NCI-H345 (cell line): ENCODE measurements at places on chromosomes 5 and 9.

DNA sequence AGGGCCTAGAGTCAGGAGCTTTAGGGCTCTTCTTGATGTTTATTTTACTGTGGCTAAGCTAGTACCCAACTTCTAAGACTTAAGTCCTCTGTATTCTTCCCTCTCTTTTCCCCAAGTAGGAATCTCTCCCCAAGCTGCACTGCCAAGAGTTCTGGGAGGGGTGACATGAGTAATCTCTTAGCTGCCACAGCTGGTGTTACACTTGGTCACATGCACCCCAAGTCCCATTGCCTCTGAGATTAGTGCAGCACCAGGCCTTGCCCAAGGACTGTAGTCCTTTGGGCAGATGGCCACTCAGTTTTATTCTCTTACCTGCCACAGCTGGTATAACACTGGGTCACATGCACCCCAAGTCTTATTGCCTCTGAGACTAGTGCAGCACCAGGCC, 114.7 kb upstream of the RIOK2 start:
- DNase-seq: no peak

DNA sequence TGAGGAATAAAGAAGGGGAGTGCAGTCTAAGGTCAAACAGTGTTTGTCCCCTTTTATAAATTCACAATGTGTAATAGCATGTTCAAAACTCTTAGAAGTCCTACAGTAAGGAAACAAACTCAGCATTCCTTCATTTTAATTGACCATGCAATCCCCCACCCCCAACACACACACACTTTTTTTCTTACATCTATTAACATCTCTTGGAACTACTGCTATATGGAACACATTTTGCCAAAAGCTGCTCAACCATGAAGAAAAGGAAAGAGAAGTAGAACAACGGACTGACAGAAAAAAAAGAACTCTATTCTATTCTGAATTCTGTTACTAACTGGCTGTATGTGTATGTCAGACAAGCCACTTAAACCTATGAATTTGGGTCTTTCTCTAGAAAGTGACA, 2.8 kb upstream of the CTNNAL1 start:
- no peak for DNase-seq

- DNase-seq: no peak
Measured at GRCh38 chr5:89968958-89969381, 440.6 kb downstream of the CETN3 start.

GRCh38 chr5:176674799-176675198, 27.5 kb downstream of the TSPAN17 start:
- no peak for DNase-seq

- DNase-seq: peak; percentile 98
Measured at GRCh38 chr9:34620061-34620994, at the start of gene DCTN3. DCTN3 (minus strand) TSS chr9:34620495; CDS start chr9:34620464, 31 bp downstream.

DNA sequence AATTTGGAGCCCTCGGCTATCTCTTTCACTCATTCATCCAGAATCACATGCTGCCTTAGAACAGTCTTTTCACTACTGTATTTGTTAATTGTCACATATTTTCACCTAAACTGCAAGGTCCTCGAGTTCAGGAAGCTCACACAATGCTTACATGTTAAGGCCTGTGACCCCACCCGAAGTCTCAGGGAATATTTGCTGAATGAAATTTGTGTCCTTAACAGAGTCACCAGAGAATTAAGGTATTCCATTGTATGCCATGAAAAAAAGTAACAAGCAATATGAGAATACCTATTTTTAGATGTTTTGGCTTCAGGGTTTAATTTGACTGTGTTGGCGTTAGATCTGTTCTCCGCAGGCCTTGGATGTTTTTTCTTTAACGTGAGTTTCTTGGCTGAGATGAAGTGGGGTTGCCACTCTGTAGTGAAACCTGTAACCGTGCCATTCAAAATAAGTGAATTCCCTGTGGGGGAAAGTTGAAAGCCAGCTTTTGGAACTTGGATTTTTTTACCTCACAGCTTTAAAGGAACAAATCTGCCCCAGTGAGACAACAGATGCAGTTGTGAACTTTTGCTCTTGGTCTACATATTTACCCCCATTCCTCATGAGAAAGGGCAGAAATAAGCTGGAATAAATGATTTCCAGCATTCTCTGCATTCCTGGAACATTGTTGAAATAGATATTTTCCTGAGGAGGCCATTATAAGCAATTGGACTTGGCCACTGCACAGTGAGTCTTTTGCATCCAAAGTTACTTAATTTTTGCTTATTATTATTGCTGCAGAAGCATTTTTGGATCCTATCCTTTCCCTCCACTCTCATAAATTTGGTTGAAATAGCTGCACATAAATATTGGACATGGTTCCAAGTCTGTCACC, 35.9 kb upstream of the FBP1 start:
- DNase-seq: no peak

GRCh38 chr5:39201160-39201780, 18.1 kb downstream of the FYB1 start:
- DNase-seq: no peak

- DNase-seq: no peak
Measured at GRCh38 chr9:8781458-8781857, 981.9 kb upstream of the DMAC1 start.

GRCh38 chr5:180718810-180719453, 20.9 kb downstream of the OR2Y1 start:
- DNase-seq: peak; percentile 60

DNA sequence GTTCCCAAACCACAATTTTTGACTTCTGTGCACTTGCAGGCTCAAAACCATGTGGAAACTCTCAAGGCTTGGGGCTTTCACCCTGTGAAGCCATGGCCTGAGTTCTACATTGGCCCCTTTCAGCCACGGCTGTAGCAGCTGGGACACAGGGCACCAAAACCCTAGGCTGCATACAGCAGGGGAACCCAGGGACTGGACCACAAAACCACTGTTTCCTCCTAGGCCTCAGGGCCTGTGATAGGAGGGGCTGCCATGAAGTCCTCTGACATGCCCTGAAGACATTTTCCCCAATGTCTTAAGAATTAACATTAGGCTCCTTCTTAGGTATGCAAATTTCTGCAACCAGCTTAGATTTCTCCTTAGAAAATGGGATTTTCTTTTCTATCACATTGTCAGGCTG, 312.1 kb upstream of the TUSC1 start:
- DNase-seq: no peak

DNA sequence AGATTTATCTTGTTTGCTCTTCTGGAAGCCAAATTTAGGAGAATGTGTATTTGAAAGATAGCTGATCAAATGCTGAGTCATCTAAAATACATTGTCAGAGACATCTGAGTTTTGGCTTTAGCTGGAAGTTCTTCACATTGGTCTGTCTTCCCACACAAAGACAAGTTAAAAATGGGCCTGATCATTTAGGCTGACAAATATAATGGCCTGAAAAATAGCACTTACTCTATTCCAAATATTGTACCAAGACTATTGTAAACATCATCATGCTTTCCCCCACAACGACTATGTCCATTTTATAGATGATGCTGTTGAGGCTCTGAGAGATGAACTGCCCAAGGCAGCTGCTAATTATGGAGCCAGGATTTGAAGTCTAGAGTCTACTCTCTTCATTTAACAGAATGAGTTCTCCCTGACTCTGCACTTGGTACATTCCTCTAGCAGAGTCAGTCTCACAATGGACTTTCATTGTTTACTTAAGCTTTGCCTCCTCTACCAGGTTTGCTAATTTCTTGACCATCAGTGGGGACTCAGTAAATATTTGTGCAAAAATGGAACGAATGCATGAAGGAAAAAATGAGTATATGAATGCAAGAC, 619.4 kb upstream of the KLF4 start:
- no peak for DNase-seq

DNA sequence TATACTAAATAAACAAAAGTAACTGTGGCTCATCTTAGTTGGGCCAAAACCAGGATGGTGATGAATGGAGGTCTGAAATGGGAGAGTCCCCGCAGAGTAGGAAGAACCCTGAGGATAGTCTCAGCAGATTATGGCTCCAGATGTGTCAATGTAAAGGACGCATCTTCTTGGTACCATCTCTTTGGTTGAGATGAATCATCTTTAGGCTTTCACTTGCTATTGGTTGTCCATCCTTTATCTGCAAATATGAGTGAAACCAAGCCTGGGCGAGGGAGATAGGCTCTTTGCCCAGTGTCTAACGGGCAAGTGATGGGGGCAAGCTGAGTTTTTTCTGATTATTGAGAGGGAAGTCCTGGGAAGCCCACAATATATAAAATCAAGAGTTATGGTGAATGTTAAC, 19.4 kb upstream of the LCP2 start:
- no peak for DNase-seq

DNA sequence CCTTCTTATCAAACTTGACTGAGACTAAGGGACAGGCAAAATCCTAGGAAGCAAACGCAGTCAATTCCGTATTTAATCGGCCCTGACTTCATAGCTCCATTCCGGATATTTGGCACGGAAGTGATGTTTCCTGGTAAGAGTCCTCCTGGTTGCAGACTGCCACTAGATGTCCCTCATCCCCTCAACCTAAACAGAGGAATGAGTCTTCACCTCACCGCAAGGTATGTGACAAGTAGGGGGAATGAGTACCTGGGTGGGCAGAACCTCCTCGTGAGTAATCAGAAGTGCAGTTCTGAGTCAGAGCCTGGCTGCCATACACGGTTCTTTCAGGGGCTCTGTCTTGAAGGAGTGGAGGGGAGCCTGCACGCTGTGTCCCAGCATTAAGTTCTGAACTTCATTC, 173.6 kb downstream of the MUSK start:
- no peak for DNase-seq

- DNase-seq: no peak
Measured at GRCh38 chr5:53219174-53219573, 109.6 kb upstream of the MOCS2 start.

DNA sequence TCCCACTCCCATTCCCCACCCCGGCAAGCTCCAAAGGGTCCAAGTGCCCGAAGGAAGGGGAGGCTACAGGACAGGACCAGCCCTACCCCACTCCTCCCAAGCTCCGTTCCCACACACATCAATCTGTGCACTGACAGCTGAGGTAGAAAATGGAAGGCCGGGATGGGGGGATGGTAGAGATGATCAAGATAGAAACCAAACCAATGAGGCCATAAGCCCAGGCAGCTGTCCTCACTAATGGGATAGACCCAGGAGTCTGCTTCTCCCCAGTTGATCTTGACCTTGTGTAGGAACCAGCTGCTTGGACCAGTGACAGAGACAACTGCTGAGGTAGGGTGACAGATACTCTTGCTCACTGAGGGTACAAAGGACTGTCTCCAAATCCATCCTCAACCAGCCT, 38.6 kb downstream of the B4GALT1 start:
- no peak for DNase-seq

GRCh38 chr9:69605406-69605805, 66.8 kb downstream of the APBA1 start:
- DNase-seq: peak; percentile 20

DNA sequence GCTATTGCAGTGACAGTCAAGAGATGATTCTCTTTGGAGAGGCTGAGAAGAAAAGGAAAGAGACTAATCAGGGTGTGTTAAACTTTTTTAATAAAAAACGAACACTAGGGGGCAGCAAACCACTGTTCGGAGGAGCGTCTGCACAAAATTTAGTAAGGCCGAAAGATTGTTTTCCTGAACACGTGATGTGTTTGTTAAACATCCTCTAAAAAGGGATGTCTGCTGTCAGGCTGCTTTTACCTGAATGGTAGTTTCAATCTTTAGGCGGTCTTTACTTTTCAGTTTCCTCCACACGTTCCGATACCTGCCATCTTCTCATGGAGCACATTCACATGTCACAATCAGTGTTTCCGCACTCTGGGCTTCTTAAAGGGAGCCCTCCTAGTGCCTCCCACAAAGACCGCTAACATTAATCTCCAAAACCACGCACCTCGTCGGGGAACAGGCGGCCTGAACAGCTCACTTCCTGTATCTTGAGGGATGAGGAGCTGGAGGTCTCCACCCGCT, 125.2 kb downstream of the GPBP1 start:
- peak; percentile 70 for DNase-seq

DNA sequence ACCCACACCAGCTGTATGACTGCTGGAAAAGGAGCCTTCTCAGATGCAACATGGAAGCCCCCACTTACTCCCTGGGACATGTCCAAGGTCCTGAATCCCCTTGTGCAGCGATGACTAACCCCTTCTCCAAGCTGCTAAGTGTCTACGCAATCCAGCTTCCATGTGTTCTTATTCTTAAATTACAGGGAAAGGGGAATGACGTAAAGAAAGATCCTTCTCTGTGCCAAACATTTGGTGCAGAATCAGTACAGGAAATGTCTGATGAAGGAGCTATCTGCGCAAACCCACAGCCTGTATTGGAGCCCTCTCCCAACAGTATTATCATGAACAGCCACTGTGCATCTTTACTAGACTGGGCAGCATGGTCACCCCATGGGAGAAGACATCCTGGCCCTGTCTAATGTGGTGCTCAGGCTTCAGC, 183.2 kb downstream of the FRMD3 start:
- DNase-seq: no peak

- DNase-seq: no peak
Measured at GRCh38 chr9:137277329-137278041, at the start of gene TOR4A. TOR4A (plus strand) TSS chr9:137277726; CDS start chr9:137278690, 964 bp downstream.

- DNase-seq: no peak
Measured at GRCh38 chr5:93571114-93571949, 9.7 kb downstream of the NR2F1-AS1 start.

DNA sequence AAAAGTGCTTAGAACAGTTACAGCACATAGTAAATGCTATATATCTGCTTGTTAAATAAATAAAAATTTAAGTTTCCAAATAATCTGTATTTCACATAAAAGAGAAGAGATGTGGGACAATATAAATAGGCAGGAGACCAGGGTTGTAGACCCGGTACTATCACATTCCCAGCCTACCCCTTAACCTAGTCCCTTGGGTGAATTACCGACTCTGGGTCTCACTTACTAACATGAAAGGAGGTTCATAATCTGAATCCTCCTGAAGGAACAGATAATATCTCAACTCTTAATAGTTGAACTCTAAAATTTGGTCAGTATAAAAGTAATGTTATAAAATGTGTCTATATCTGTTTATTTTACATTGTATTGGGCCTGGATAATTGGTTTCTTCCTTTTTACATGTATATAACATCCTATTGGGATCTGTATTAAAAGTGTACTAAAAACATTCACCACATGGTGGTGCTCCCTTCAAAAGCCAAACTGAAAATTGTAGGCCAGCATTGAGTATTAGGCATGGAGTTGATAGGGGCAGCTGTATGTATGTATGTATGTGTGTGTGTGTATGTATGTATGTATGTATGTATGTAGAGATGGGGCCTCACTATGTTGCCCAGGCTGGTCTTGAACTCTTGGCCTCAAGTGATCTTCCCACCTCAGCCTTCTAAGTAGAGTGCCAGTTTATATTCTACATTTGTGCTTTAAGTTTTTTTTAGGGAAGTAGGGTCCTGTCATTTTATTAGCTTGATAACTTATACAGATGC, 64.2 kb upstream of the ABL1 start:
- peak; percentile 27 for DNase-seq

- DNase-seq: no peak
Measured at GRCh38 chr5:133220851-133221674, 169.2 kb downstream of the HSPA4 start.

- DNase-seq: no peak
Measured at GRCh38 chr5:168471785-168472184, 14.5 kb upstream of the RARS1 start.

DNA sequence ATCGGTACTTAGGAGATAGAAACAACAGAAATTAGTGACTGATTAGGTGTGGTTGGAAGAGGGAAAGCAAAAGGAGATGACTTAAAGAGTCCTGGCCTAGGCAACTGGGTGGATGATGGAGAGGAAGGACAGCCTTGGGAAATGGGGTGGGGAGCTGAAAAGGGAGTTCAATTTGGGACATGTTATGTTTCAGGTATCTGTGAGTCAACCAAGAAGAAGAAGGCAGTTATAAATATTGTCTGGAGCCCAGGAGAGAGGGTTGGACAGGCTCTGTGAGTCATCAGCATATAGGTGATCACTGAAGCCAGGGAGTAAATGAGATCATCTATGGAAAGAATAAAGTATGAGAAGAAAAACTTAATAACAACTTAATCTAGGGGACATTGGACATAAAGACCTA, 357.7 kb downstream of the NPR3 start:
- no peak for DNase-seq
